ENCODE measurements at places on chromosomes 6 and 20.
A peak's percentile ranks its signal among the peaks of the same experiment; 100 is the strongest.

- DNase-seq, result no peak
Observed at GRCh38 chr20:58711266-58712051, 18.9 kb downstream of the NPEPL1 start.

DNA sequence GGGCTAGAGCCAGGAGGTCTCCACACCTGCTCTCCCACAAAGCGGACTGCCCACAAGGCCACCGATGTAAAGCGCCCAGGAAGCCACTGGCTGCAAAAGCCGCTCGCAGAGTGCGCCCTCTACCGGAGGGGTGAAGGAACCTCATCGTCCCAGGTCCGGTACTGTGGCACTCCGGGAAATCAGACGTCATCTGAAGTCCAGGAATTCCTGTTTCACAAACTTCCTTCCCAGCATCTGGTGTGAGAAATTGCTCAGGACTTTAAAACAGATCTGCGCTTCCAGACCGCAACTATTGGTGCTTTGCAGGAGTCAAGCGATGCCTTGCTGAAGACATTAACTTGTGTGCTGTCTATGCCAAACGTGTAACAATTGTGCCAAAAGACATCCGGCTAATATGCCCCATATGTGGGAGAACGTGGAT is 115.1 kb upstream of the ARID1B start:
- no peak for DNase-seq

- DNase-seq, result no peak
Observed at GRCh38 chr20:21096321-21097043, 9.7 kb downstream of the LINC00237 start.

- DNase-seq, result no peak
Observed at GRCh38 chr20:48844996-48845395, 17.2 kb upstream of the PREX1 start.

DNA sequence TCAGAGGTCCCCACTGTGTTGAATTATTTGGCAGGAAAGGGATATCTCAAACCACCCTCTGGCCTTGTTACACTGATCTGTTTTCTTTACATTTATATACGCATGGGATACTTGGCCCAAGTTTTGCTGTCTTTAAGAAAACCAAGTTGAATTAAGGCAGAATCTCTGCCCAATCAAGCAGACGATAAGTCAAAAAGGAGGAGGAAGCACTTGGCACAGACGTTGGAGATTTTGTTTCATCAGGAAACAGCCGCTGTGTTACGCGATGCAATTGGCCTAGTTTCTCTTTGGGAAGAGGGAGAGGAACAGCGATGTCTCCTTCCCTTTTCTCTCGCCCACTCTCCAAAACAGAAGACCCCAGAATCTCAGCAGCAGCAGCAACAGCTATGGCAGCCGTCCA is 20.2 kb upstream of the NAA20 start:
- peak; percentile 47 for DNase-seq

DNA sequence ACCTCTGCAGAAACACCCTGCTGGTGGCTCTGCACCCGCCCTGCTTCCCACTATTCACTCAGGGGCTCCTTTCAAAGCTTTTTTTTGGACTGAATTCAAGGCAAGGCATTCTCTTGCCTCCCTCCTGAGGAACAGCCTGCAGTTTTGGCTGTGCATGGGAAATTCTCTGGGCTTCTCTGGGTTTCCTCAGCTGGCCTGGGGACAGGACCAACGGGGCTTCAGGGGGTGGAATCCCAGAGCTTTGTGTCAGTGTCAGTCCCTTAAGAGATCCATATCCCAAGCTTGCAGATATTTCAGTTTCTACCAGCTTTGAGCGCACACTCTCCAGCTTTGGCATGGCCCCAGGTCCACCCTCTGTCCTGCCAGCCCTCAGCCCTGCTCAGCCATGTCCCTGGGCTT is 2.0 kb downstream of the SCRT2 start:
- no peak for DNase-seq

- no peak for DNase-seq
Observed at GRCh38 chr6:104579310-104579863, 280.3 kb downstream of the HACE1 start.

DNA sequence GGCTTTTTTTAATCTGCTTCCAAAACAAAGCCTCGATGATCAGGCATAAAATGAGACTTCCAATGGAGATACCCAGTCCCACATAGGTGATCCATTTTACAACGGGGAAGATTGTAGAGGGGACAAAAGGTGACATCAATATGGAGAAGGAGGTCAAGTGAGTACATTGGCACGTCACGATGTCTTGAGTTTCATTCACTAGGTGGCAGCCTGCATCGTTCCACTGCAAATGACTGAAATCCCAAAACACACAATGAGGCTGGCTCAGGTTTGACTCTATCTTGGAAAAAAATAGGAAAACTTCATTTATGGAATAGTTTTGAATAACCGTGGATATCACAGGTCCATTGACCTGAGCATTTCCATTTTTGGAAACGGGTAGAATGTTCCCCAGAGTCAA is 32.5 kb downstream of the ADGRF1 start:
- no peak for DNase-seq

GRCh38 chr6:90219209-90219985 is 77.2 kb downstream of the BACH2 start:
- DNase-seq, result peak; percentile 32

GRCh38 chr6:10901770-10902169 is 14.9 kb downstream of the SYCP2L start:
- no peak for DNase-seq

GRCh38 chr6:152160346-152160745 is 352.9 kb downstream of the ESR1 start:
- no peak for DNase-seq

DNA sequence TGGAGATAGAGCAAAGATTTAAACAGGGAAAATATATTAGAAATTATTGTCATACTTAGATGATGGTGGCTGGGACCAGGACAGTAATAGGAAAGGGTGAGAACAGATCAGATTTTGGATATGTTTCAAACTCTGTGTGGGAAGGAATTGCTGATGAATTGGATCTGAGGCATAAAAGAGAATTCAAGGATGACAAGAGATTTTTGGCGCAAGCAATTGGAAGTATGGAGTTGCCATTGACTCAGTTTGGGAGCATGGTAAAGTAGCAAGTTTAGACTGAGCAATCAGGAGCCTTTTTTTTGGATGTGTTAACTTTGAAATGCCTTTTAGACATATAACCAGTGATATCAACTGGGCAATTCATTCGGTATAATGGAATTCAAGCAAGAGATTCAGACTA is 14.4 kb downstream of the TAB2 start:
- no peak for DNase-seq

GRCh38 chr20:51535075-51535386 is 7.5 kb downstream of the NFATC2 start:
- no peak for DNase-seq

GRCh38 chr20:22411627-22412450 is 172.5 kb downstream of the FOXA2 start:
- peak; percentile 57 for DNase-seq

DNA sequence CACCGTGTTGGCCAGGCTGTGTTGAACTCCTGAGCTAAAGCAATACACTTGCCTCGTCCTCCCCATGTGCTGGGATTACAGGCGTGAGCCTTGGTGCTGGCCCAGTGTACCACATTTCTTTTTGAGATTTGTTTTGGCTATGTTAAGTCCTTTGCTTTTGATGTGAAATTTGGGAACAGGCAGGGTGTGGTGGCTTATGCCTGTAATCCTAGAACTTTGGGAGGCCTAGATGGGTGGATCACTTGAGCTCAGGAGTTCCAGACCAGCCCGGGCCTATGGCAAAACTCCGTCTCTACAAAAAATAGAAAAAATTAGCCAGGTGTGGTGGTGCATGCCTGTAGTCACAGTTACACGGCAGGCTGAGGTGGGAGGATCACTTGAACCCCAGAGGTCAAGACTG is 40.2 kb downstream of the GINS1 start:
- DNase-seq, result no peak

DNA sequence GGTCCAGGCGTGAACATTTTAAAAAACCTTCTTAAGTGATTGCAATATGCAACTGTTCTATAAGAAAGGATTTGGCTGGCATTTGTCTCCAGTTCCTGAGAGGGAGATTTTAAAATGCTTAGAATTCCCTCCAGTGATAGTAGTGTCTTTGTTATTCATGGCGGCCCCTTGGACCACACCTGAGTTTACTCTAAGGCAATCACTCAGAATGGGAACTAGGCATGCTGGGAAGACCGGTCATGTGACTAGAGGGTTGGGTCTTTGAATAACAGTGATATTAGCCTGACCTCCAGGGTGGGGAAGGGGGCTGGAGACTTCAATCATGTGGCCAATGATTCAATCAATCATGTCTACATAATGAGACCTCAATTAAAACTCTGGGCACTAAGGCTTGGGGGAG is 50.7 kb upstream of the UTRN start:
- DNase-seq, result no peak

GRCh38 chr6:143778926-143779325 is 64.2 kb upstream of the LTV1 start:
- DNase-seq, result no peak

DNA sequence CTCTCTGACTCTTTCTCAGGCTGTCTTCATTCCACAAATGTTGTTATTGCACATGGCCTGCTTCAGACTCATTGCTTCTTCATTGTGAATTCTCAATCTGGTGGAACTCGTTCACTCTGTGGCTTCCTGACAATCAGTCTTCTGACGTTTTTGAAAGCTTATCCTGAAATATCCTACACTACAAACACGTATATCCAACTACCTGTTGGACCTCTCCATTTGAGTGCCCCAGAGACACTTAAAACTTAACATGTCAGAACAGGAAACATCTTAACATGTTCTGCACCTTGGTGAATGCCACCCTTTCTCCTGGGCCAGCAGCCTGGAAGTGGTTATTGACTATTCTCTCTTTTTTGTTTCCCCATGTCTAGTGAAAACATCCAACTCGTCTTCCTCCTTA is 50.8 kb downstream of the AIG1 start:
- DNase-seq, result no peak

GRCh38 chr6:128107682-128108081 is 206.8 kb upstream of the THEMIS start:
- no peak for DNase-seq

DNA sequence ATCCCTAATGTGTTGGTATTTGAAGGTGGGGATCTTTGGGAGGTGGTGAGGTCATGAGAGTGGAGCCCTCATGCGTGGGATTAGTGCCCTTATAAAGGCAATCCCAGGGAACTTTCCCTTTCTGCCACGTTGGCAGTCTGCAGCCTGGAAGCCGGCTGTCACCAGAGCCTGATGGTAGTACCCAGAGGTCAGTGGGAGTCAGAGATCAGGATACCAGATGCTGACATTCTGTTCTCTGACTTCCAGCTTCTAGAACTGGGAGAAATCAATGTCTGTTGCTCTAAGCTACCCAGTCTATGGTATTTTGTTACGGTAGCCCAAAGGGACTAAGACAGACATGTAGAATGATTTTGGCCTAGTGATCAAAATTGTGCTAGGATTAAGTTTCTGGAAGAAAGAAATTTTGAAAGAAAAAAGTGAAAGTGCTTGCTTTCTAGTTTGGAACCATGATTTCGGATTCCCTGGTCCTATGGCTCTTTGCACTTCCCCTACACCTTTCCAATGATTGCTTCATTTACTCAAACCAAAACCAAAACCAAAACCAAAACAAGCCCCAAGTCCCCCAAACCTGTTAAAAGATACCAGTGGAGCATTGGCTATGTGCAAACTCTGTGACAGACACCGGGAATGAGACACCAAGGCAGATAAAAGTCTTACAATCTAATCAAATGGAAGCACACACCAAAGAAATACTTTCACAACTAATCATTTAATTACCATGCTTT is 173.7 kb upstream of the ZNF217 start:
- DNase-seq, result no peak

GRCh38 chr20:571754-572441 is 28.3 kb upstream of the CSNK2A1 start:
- DNase-seq, result peak; percentile 75

DNA sequence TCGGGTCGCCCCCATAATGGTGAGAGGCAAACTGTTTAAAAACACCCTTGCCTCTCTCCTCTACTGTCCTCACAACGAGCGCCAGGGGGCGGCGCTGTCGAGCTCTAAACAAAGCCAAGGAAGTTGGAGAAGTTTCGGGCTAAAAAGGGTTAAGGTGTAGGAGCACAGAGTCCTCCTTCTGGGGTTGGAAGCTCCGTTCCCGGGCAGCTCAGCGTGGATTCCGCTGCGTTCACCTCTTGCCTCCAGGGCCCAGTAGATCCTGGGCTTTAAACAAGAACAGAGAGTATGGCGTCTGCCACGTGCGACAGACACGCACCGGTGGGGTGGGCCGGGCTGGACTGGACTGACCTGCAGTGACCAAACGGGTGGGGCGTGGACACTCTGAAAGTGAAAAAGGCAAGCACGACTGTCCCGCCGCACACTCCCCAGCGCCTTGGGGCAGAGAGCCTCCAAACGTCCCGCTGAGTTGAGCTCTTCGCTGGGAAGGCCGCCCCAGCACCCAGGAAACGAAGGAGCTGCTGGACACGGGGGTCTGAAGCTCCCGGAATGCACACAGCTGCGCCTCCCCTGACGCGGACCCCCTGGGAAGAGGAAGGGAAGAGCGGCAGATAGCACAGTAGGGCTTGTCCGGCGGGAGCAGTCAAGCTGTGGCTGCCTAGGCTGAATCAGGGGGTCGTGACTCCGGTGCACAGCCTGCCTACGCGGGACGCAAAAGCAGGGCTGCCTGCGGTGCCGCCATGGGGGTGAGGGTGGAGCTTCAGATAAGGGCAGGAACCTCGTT is 1.6 kb upstream of the THBD start:
- DNase-seq, result peak; percentile 89

DNA sequence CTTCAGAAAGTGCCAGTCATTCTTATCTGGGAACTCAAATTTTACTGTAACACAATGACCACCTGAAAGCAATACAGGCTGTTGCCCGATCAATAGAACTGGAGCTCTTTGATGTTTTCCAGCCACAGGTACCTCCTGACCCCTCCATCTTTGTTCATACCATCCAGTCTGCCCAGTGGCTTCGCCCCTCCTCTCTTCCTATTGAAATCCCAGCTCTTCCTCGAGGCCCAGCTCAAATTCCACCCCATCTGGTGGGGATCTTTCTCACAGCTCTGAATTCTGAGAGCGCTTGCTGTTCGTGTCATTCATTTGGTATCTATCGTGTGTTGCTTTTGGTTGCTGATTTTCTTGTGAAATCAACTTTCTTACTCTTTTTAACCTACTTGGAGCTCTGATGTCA is 87.9 kb upstream of the CNKSR3 start:
- DNase-seq, result no peak

DNA sequence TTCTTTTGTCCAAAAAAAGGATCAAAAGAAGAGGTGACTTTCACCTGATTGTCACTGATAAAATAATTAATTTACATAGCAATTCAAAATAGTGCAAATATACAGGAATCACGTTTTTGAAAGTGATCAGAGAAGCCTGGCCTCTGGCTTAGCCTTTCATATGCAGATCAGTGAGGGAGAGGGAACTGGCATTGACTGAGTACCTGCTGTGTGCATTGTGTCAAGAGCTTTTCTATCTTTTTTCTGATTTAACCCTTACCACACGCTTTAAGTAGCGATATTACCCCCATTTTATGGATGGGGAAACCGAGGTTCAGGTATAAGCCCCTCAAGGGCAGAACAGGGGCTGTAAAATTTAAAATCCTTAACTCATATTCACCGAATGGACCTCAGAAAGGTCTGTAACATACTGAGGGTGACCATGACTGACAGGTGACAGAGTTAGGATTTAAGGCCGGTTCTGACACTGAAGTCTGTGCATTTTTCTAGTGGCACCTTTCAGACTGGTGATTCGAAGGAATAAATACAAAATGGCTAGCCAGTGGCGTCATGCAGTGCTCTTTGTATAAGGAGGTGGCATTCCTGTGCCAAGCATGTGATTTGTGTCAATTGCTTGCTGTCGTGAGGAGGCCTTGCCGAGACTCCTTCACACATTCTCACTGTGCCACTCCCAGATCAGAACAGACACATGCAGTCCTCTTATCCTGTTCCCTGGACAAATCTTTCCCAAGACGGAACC is 310.2 kb downstream of the TSHZ2 start:
- no peak for DNase-seq

All from left cardiac atrium (tissue), 4 donors.